ENCODE measurements at places on chromosomes 11 and 22.

GRCh38 chr11:94302776-94303175 is 1.6 kb upstream of the IZUMO1R start:
- DNase-seq, result no peak

DNA sequence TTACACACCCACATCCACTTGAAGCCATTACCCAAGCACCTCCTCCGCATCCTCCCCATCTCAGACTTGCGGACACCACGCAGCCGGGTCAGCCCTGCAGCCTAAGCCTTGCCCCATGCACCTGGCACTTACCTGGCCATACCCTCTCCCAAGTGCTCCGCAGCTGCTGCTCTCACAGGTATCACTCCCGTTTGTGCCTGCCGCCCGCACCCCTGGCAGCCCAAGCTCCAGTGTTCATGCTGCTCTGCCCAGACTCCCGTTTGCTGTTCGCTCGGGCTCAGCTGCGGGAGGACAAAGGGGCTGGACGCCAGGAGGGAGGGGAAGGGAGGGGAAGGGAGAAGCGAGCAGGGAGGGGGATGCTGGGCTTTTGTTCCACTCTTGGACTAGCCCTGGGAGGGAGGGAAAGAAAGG is at the start of gene KLHL35:
KLHL35 (minus strand) TSS at position 293 of the 411 bp plus-strand sequence. CDS start 2,574 bp downstream, outside the sequence.
- no peak for DNase-seq

DNA sequence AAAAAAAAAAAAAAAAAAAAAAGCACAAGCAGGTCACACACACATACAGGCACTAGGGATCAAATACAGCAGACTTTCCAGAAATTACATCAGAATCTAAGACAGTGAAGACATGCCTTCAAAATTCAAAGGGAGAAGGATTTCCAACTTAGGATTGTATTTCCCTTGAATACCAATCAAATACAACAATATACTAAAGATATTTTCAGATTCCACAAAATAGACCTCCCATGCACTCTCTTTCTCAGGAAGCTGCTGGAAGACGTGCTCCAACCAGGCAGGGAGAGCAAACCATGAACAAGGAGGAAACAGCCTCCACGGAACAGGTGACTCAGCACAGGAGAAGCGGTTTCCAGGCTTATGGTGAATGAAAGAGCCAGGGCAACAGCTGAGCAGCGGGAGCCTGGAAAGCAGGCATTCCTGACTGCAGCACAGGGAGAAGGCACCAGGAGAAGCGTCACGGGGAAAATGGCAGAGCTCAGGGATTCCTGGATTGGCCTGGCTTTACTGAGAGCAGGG is 32.0 kb downstream of the TMEM184B start:
- peak; percentile 93 for DNase-seq

DNA sequence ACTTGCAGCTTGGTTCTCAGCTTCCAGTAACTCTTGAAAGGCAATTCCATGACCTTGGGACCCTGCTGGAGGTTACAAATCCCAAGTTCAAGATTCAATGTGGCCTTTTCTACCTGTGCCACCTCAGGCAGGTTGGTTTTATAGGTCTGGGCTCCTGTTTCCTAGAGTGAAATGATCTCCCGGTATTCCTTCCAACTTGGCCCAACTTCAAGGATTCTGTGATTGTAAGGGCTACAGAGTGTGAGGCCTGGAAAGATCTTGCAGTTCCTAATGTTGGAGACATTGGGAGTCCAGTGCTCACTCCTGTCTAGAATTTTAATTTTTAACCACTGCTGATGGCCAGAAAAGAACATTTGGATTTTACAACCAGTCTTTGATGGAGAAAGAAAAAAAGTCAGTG is 91.6 kb downstream of the LDLRAD3 start:
- DNase-seq, result no peak

DNA sequence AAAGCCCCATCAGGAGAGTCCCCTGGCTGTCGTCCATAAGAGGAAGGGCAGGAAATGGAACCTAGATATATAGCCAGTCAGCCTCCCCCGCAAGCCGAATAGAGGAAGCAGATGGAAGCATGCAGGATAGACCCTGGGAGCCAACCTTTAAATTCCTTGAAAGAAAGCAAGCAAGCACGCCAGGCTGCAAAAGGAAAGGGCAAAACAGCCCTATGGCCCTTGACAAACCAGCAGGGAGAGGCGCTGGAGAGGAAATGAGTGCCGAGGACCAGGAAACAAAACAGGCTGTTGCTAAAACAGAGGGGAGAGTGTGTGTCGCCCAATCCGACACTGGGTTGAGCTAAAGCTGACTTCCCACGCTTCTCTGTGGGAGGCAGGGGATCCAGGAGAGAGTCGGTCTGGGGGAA is 203.5 kb upstream of the MTNR1B start:
- DNase-seq, result no peak
